ENCODE measurements at places on chromosomes 1 and 21. TPM values are rescaled to one million over a fixed set of nuclear protein-coding genes. Genes with fewer than 3 reads are reported as not detected.
A peak's percentile ranks its signal among the peaks of the same experiment; 100 is the strongest.

DNA sequence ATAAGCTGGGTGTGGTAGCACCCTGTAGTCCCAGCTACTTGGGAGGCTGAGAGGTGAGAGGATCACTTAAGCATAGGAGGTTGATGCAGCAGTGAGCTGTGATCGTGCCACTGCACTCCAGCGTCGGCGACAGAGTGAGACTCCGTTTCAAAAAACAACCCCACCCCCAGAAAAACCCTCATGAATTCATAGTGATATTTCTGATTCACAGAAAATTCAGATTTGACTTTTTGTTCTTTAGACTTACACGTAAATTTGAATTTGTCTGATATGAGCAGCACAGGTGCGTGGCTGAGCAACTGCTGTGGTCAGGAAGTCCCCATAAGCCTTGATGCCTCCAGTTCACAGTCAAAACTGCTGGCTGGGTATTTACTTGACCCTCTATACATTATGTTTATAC lies 10.0 kb upstream of the MORC3 start:
- H3K4me3 ChIP-seq = no peak overlapping the region
- H3K27me3 ChIP-seq = no peaks in the 10 kb centered on the region
- no peak for DNase-seq
- no peak overlapping the region for H3K27ac ChIP-seq

- DNase-seq = no peak
- no peaks in the 10 kb centered on the region for H3K36me3 ChIP-seq
- no peaks in the 10 kb centered on the region for H3K27me3 ChIP-seq
- no peak overlapping the region for H3K4me3 ChIP-seq
- no peaks in the 10 kb centered on the region for H3K4me1 ChIP-seq
These were observed 57.4 kb downstream of the KCNK1 start for GRCh38 chr1:233671286-233671685.

DNA sequence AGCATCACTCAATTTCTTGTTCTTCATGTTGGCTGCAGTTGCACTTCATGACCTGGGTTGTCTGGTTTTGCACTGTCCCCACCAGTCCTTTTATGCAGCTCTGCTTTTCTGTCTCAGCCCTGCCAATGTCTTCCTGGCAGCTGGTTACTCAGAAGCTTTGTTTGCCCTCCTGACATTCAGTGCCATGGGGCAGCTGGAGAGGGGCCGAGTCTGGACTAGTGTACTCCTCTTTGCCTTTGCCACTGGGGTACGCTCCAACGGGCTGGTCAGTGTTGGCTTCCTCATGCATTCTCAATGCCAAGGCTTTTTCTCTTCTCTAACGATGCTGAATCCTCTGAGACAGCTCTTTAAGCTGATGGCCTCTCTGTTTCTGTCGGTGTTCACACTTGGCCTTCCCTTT lies 6.6 kb downstream of the PIGV start:
- H3K27ac ChIP-seq = no peak overlapping the region
- peaks cover 55% of the 10 kb centered on the region for H3K36me3 ChIP-seq
- H3K4me3 ChIP-seq = no peak overlapping the region
- H3K4me1 ChIP-seq = peaks cover 5% of the 10 kb centered on the region
- no peaks in the 10 kb centered on the region for H3K27me3 ChIP-seq
- DNase-seq = no peak

DNA sequence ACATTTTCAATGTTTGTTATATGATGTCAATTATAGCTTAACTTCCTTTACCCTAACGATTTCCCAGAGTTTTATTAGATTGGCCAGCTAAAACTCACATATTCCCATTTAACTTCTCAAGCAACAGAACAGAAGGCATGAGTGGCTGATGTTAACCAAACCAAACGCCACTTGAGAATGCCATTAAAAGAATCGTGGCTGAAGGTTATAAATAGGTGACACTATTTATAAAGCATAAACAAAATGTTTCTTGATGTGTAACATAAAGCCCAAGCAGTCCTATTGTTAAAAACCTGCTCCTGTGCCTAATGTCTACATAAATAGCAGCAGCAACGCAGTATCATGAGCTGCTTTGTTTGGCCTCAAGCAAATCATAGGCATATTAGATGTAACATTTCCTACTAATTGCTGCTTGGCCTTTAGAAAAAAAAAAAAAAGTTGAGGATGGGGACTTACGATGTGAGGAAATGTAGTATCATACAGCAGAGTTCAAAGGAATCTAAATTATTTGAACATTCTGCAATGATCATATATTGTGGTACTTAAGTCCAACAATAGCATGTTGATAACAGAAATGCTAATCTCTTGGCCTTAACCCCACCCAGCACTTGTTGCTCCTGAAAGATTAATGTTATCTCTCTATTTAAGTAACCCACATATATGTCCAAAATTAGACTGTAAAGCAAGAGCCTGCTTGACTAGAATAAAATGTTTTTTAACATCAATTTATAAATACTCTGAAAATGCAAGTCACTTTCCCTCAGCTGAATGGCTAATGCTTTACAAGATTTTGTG lies 106.0 kb downstream of the ESRRG start:
- no peak overlapping the region for H3K27ac ChIP-seq
- DNase-seq = no peak
- H3K4me3 ChIP-seq = no peak overlapping the region
- H3K27me3 ChIP-seq = no peaks in the 10 kb centered on the region
- no peaks in the 10 kb centered on the region for H3K4me1 ChIP-seq

- H3K4me1 ChIP-seq = peaks cover 29% of the 10 kb centered on the region
- H3K27me3 ChIP-seq = no peaks in the 10 kb centered on the region
- H3K36me3 ChIP-seq = no peaks in the 10 kb centered on the region
- H3K4me3 ChIP-seq = peak overlapping the region; percentile 92
- DNase-seq = no peak
- peak overlapping the region; percentile 70 for H3K27ac ChIP-seq
These were observed 305 bp upstream of the RPS6KC1 start for GRCh38 chr1:213050745-213051126.

The FMOD gene
- 82.8 TPM for total RNA-seq

The ENAH gene
- 50.5 TPM for total RNA-seq

- no peak overlapping the region for H3K27ac ChIP-seq
- no peaks in the 10 kb centered on the region for H3K4me1 ChIP-seq
- no peaks in the 10 kb centered on the region for H3K27me3 ChIP-seq
- H3K36me3 ChIP-seq = no peaks in the 10 kb centered on the region
These were observed 36.5 kb downstream of the C4BPA start for GRCh38 chr1:207140536-207140935.

The OR6K6 gene
- total RNA-seq = not detected

- no peak overlapping the region for H3K27ac ChIP-seq
- no peaks in the 10 kb centered on the region for H3K4me1 ChIP-seq
- no peaks in the 10 kb centered on the region for H3K36me3 ChIP-seq
- DNase-seq = no peak
- H3K4me3 ChIP-seq = no peak overlapping the region
- no peaks in the 10 kb centered on the region for H3K27me3 ChIP-seq
These were observed 4.4 kb downstream of the AK2 start for GRCh38 chr1:33032126-33032869.

GRCh38 chr1:76802094-76802493 lies 65.2 kb upstream of the ST6GALNAC5 start:
- no peak overlapping the region for H3K27ac ChIP-seq
- no peaks in the 10 kb centered on the region for H3K36me3 ChIP-seq

DNA sequence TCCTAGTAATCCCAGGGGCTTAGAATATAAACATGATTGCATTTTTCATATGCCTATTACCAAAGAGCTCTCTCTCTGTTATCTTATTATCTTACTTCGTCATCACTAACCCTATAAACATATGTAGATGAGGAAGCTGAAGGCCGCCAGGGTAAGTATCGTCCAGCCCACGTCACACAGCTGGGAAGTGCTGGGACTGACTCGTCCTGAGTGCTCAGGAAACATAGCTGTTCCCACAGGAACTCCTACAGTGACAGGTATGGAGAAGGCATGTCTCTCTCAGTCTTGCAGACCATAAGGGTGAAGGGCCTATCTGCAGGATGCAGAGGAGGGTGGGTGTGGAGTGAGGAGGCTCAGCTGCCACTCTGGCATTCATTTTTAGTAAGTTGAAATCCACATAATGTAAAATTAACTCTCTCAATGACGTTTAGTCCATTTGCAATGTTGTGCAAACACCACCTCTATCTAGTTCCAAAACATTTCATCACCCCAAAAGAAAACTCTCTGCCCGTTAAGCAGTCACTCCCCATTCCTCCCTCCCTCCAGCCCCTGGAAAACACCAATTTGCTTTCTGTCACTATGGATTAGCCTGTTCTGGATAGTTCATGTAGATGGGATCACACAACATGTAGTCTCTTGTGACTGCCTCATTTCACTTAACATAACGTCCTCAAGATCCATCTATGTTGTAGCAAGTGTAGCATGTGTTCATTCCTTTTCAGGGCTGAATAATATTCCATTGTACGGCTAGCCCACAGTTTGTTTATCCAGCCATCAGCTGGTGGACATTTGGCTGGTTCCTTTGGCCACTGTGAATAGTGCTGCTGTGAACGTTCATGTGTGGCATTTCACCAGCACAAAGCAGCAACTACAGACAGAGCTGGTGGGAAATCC lies 68.3 kb downstream of the TCP10L start:
- H3K4me3 ChIP-seq = no peak overlapping the region
- peaks cover 29% of the 10 kb centered on the region for H3K36me3 ChIP-seq
- H3K4me1 ChIP-seq = no peaks in the 10 kb centered on the region
- DNase-seq = no peak
- H3K27ac ChIP-seq = no peak overlapping the region
- no peaks in the 10 kb centered on the region for H3K27me3 ChIP-seq

The BMP8A gene
- 6.0 TPM for total RNA-seq

DNA sequence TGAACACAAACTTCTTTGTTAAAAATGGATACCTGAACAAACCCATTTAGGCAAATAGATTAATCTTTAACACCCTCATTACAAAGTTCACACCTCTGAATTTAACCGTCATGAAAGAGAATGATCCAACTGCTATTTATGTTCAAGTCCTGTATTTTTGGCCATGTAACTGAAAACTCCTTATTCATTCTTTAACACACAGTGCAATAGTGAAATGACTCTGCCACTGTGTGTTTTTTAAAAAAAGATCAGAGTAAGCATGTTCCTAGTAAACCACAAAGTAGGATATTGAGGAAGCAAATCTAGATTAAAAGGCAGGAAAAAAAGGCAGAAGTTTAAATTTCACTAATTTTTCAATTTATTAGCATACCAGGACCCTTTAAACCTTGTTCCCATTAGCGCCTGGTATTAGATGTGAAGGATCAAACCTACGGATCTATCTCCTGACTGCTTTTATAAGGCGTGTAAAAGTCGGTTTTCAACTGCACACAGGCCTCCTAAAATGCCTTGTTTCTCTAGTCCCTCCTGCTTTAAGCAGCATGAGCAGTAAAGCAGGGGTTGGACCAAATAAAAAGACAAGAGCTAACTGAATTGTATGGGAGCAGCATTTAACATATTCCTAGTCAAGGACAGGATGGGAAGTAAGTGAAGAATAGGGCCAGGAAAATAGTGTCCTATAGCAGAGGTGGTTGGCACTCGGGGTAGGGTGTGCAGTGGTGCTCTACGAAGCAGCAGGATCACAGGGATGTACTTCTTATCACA lies 33.4 kb downstream of the NUCKS1 start:
- peaks cover 18% of the 10 kb centered on the region for H3K4me1 ChIP-seq
- no peaks in the 10 kb centered on the region for H3K27me3 ChIP-seq
- H3K36me3 ChIP-seq = peaks cover 76% of the 10 kb centered on the region
- H3K4me3 ChIP-seq = no peak overlapping the region
- no peak overlapping the region for H3K27ac ChIP-seq

The SLAMF9 gene
- total RNA-seq = not detected
